ENCODE measurements at places on chromosomes 3 and 15.

DNA sequence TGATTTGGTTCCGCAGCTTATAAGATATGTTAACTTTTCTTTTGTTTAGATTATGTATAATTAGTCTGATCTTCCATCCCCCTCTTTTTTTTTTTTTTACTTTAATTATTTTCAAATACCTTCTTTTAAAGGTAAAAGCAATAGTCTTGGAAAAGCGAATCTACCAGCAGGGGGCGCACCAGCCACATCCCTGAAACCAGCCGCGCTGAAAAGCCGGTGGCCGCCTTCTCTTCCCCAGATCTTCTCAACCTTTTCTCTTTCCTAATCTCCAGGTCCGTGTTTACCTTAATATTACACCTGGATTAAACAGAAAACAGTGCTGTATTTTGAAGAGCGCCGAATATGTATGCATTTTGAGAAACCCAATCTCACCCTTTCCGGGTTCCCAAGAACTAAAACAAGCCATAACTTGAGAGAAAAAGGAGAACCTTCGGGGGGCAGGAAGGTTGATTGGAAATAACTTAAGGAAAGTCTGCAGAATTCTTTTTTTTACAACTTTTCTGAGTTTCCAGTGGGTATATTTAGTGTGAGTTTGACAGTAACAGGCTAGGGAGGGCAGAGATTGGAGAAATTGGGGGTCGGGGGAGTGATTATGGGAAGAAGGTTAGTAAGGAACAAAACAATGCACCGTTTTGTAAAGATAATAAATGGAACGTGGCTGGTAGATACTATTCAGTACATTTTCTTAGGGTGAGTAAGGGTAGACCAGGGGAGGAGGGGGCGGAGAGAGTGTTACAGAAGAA, 2.0 kb upstream of the SOX2 start:
- DNase-seq, result peak; percentile 55

- DNase-seq, result peak; percentile 28
Observed at GRCh38 chr3:171838218-171838720, 4.9 kb upstream of the TMEM212 start.

DNA sequence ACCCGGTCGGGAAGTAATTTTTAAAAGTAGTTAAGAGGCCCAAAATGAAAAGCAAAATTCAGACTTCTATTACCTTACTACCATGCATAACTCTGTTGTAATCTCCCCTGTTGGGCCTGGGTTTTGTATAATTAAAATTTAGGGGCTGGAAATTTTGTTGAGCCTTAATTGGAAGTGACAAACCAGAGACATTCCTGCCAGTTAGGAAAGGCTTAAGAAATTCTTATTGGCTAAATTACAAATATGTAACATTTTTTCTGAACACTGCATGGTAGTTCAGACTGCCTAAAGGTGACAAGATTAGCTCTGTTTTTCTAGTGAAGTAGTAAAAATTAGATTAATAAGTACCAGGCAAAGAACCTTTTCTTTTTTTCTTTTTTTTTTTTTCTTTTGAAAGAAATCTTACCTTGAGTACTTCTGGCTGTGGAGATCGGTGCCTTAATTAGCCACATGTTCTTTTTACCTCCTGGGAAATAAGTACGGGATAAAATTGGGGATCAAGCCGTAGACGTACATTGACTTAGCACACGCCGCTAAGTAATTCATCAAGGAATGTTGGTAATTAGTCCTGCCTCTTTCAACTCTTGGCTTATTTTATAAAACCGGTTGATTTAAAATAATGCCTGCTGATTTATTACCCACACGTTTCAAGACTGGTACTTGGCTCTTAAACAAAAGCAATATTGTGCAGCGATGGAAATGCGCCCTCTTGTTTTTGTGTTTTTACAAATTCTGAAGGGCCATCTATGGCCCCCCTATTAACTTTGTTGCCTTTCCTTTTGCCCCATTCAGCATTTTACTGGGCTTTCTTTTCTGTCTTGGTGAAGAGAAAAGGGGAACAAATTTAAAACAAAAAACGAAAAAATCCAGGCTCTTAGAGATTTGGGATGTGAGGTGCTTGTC, 111.2 kb upstream of the SAMMSON start:
- no peak for DNase-seq

DNA sequence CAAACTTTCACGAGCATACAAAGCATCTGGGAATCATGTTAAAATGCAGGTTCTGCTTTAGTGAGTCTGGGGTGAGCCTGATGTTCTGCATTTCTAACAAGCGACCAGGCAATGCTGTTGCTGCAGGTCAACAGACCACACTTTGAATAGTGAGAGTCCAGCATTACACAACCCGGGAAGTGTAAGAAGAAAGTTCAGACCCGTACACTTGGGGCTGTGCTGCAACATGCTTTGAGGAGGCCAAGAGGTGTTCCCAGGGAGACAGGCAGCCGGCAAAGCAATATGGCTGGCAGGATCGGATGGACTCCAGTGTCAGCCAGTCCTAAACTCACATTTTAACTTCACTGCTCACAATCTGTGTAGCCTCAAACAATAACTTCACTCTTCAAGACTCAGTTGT, 134.2 kb downstream of the LIPC start:
- no peak for DNase-seq

DNA sequence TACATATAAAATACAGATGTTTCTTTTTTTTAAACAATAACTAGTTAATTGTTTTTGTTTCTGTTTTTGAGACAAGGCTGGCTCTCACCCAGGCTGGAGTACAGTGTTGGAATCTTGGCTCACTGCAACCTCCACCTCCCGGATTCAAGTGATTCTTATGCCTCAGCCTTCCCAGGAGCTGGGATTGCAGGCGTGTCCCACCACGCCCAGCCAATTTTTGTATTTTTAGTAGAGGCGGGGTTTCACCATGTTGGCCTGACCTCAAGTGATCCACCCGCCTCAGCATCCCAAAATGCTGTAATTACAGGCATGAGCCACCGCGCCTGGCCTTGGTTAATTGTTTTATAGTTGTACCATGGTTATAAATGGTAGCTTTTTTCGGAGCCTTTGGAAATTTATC, 72.3 kb downstream of the PIAS1 start:
- no peak for DNase-seq

GRCh38 chr15:49148298-49148697, 7.1 kb downstream of the COPS2 start:
- DNase-seq, result no peak

Measured in K562 (cell line).